ENCODE measurements at places on chromosomes 4 and X. TPM values are rescaled to one million over a fixed set of nuclear protein-coding genes. Genes with fewer than 3 reads are reported as not detected.

DNA sequence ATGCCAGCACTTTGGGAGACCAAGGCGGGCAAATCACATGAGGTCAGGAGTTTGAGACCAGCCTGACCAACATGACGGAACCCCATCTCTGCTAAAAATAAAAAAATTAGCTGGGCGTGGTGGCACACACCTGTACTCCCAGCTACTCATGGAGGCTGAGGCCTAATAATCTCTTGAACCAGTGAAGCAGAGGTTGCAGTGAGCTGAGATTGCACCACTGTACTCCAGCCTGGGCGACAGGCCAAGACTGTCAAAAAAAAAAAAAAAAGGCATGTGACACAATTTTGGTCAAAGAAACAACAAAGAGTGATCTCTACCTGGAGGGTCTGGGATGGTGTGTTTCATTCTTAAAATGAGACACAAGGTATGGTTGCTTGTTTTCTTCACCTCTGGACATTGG is 188.2 kb upstream of the HS3ST1 start:
- H3K27ac ChIP-seq: no peak overlapping the region
- no peak for DNase-seq
- no peak overlapping the region for H3K4me3 ChIP-seq
- H3K36me3 ChIP-seq: no peaks in the 10 kb centered on the region
- H3K27me3 ChIP-seq: no peaks in the 10 kb centered on the region

GRCh38 chrX:68755616-68756125 is 73.2 kb upstream of the EFNB1 start:
- H3K4me1 ChIP-seq: no peaks in the 10 kb centered on the region
- no peak overlapping the region for H3K27ac ChIP-seq
- H3K27me3 ChIP-seq: peaks cover 7% of the 10 kb centered on the region
- no peaks in the 10 kb centered on the region for H3K36me3 ChIP-seq
- no peak overlapping the region for H3K4me3 ChIP-seq
- no peak for DNase-seq

DNA sequence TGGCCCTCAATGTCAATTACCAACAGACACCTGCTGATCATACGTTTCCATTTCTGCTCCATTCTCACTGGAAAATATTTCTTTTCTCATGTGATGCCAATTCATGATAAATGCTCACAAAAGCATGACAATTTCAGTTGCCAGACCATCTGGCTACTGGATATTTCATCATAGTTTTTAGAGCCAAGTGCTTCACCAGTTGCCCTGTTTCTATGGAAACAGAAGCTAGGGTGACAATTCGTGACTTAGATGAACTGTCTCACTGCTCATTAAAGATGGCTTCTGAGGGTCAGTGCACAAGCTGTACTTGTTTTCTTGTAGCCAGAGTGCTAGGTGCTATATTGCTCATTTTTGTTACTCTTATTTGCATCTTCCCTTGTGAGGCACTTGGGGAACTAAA is 184.9 kb downstream of the COMMD8 start:
- no peaks in the 10 kb centered on the region for H3K36me3 ChIP-seq
- H3K27ac ChIP-seq: no peak overlapping the region
- no peak for DNase-seq
- no peak overlapping the region for H3K4me3 ChIP-seq

DNA sequence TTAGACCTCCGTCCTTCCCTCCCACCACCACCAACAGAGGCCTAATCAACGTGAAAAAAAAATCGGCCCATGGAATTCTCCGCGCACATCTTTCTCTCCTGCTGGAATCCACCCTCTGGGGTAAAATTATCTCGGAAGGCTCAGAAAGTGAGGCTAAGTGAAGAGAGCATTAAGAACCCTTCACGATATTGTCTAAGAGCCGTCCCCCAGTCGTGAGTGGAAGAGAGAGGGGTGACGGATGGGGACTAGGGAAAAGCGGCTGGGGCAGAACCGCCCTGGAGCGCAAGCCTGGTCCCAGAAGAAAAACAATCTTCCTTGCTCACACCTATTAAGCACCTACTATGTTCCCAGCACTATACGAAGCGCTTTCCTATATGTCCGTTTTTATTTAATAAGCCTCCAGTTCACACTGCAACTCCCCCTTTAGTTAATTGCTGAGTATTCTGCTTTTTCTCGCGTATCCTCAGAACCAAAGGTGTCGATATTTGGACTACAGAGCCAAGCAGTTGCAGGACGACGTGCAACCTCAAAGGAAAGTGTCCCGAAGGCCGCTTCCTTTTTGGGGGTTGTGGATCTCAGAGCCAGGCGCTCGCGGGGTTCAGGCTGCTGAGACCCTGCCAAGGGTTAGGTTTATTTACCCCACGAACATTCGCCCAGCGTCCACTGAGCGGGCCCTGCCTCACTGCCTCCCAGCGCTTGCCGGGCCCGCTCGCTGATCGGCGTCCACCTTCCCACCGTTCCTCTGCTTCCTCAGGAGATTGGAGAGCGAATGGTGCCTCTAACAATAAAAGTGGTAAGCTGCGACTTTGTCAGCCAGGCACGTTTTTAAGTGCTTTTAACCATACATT is 889 bp downstream of the MGARP start:
- DNase-seq: no peak
- peaks cover 53% of the 10 kb centered on the region for H3K4me1 ChIP-seq
- peaks cover 6% of the 10 kb centered on the region for H3K36me3 ChIP-seq

Gene SLC16A2
- total RNA-seq: 71.4 TPM

Gene SLC6A14
- not detected for total RNA-seq

Gene STOX2
- total RNA-seq: not detected

Gene SLC9A7
- total RNA-seq: 48.7 TPM

Gene NAA11
- total RNA-seq: not detected

Gene ADH1A
- total RNA-seq: not detected

Gene SMR3B
- total RNA-seq: not detected

Gene TASL
- not detected for total RNA-seq
